Cortex of kidney (tissue), 1 donor: ENCODE measurements at places on chromosomes 12 and 14.

DNA sequence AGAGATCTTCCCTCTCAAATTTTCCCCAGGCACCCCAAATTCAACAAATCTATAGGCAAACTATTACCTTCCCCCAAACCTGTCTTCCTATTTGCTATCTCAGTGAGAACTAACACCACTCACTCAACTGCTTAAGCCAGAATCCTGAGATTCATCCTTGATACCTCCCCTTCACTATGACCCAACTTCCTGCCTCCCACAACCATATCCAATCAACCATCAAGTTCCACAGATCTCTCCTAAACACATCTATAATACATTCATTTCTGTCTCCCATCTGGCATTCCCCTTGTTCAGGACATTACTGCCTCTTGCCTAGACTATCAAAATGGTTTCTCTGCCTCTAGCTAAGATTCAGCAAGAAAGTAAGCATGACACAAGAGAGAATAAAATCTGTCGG, 21.3 kb downstream of the YAF2 start:
- no peak for DNase-seq

GRCh38 chr12:8491646-8492530, 21.4 kb upstream of the CLEC4D start:
- no peak for DNase-seq

GRCh38 chr14:100530270-100531072, 56.7 kb downstream of the BEGAIN start:
- no peak for DNase-seq

GRCh38 chr14:59632381-59632780, 55.8 kb upstream of the CCDC175 start:
- no peak for DNase-seq

GRCh38 chr12:66859751-66860440, 181.0 kb upstream of the GRIP1 start:
- no peak for DNase-seq

- DNase-seq: no peak
Measured at GRCh38 chr14:76846331-76847047, 20.3 kb downstream of the LRRC74A start.

GRCh38 chr12:57044889-57045288, 5.0 kb downstream of the MYO1A start:
- DNase-seq: no peak

GRCh38 chr12:131871677-131872076, 22.7 kb upstream of the ULK1 start:
- DNase-seq: no peak

DNA sequence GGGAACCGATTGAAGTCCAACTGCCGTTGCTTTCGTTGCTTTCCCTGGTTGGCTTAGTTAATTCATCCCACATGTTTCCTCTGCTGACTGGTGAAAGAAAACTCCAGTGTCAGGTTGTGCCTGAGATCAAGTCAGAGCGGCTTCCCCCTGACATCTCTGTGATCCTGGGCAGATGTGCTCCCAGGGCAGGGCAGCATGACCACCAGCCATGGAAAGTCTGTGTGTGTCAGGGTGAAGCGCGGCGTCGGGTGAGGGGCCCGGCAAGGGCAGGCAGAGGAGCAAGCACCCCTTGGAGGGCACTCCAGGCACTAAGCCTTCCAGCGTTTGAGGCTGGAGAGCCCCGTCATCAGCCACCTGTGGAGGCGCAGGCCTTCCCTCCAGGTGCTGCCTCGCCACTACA, 54.5 kb upstream of the IGF1 start:
- no peak for DNase-seq

DNA sequence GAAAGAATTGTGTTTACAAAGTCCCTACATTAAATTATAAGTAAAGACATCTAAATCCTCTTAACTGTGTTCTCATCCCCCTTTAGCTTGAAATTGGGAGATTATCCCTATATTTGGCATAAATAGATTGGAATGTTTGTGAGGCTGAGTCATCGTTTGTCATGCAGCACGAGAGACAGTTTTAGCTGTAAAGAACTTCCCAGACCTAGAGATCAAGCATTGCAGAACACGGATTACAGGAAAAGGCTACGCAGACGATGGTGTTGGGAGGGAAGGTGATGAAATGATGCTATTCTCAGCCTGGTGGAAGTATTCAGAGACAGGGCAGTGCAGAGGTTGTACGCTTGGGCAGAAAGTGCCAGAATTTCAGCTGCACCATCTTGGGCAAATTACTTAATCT, 93.8 kb downstream of the PTPRB start:
- DNase-seq: no peak

GRCh38 chr12:30120522-30120921, 336.8 kb upstream of the TMTC1 start:
- no peak for DNase-seq

DNA sequence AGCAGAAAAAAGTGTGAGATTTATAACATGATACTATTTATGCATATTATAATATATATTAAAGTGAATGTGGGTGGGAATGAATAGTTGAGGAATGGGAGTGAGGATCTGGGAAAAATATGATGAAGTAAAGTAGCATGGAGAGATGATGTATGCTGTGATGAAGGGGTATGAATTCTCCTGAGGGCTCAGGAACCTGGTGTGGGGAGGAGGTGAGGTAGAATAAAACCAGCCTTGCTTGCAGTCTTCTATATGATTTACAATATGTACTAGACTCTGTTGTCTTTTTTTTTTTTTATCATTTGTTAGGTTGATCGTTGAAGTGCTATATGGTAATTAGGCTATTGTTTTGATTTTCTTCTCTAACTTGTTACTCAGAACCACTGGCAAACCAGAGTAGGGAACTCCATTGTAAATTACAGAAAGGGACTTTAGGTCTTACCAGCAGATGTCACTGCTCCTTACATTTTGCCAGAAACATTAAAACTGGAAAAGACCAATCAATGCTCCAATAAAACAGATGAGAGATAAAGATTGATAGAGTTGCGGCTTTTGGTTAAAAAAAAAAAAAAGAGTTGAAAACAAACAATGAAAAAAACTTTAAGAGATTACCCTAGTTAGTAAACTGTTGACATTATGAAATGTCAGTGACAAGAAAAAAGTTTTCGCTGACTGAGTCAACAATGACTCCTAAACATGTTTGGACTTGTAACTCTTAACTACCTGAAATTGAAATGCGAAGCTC, 39.9 kb downstream of the ATL1 start:
- no peak for DNase-seq

DNA sequence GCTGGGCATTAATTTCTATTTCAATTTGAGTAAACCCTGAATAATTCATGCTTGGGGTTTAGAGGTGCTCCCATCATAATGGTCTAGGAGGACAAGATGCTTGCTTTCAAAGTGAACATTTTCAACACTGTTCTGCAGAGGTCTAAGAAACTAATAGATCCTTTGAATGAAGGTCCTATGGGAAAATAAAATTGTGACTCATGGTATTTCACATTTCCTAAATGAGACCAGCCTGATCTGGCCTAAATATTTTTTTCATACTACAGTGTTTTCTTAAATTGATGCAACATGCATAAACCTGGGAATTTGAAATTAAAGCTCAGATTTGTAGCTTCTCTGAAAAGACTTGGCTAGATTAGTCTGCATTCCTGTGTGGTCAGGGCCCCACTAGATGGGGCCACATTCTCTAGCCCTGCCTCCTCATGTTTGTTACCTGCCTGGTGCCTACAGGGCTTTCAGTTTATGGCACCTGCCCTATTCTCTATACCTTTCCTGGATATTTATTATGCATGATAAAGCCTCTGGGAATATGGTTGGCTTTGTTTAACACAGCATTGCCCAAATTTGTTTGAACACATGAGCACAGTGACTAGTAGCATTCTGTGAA, 112.7 kb downstream of the METTL25 start:
- no peak for DNase-seq
